ENCODE measurements at places on chromosomes 12 and 14.

DNA sequence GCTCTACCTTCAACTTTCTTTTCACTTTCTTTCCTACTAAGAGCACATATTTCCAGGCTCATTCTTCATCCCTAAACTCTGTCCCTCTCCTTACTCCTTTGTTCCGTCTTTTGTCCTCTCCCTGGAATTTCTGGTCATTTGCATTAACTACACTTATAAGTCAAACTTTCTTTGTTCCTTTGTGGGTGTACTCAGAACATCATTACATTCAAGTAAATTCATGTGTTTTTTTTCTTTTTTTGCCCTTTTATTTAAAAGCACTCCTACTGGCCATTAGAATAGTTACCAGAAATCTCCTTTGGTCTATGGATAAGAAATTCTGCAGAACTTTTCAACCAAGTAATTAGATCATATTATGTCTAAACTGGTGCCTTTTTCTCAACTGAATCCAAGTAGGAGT lies 802.6 kb downstream of the DIO2 start:
- DNase-seq = no peak

GRCh38 chr12:104182144-104182543 lies 33.4 kb upstream of the TXNRD1 start:
- DNase-seq = no peak

- no peak for DNase-seq
Observed at GRCh38 chr12:128637642-128638606, 185.8 kb downstream of the SLC15A4 start.

GRCh38 chr12:99752740-99753139 lies 105.2 kb downstream of the GARIN6 start:
- DNase-seq = no peak

All from hematopoietic multipotent progenitor cell treated with erythropoietin and hydrocortisone succinate and interleukin-3 and kit ligand, for 6 days (in vitro differentiated cells).